ENCODE measurements at places on chromosomes 7 and 10.

DNA sequence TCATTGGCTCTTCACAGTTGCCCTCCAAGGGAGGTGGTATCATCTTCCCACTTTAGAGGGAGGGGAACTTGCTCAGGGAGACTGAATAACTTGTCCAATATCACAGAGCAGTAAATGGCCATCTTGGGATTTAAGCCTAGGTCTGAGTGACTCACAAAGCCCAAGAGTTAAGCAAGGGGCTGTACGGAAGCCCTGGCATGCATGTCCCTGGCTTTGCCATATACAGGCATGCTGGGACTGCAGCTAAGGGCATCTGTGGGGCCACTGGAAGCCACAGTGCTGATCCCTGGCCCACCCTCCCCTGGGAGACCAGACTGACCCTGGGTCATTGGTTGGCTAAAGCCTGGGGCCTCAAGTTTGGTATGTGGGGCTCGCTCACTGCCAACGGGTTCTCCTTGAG lies 3.1 kb downstream of the VSIR start:
- no peak for DNase-seq

GRCh38 chr10:31927565-31927883 lies 1.1 kb downstream of the ARHGAP12 start:
- no peak for DNase-seq

GRCh38 chr7:100621554-100621953 lies 9.2 kb downstream of the MOSPD3 start:
- no peak for DNase-seq

DNA sequence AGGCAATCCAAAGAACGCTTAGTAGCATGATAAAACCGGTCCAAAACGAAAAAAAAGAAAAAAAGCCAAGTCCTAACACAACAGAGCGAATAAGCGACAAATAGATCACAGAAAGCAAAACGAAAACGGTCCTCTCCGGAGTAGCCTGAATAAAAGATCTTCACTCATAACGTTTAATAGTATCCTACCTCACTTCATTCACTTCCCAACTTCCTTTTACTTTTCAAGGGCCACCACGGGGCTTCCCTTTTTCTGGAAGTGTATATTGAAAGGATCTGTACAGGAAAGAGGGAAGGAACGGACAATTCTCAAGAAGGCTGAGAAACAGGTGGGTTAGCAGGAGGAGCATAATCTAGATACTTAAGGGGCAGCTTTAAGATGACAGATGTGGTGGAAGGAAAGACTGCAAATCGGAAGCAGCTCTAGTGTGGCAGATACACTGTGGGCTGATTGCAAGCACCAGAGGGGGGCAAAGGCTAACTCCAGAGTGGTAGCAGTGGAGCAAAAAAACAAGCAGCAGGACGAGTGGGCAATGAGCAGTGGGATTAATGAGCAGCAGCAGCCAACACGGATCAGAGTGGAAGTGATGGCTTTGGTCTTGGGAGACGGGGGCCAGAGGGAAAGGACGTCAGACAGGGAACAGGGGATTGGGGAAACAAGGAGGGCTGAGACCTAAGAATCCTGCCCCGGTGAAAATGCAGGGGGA lies 866 bp downstream of the CNOT4 start:
- DNase-seq: peak; percentile 40

DNA sequence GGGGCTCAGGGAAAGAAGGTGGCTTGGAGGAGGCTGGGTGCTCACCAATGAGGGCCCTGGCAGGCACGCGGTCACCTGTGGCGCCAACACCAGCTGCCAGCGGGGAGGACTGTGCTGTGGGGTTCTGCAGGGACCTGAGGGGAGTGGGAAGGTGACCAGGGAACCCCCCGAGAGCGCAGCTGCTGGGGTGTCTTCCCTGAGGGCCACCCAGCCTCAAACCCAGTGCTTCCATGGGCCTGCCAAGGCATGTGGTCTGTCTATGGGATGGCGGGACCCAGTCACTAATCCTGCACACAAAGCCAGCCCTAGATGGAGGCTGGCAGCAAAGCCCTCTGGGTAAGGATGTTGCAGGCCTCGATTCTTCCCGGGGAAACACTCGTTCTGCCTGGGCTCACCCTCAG lies 117.1 kb downstream of the EBF3 start:
- peak; percentile 80 for DNase-seq

DNA sequence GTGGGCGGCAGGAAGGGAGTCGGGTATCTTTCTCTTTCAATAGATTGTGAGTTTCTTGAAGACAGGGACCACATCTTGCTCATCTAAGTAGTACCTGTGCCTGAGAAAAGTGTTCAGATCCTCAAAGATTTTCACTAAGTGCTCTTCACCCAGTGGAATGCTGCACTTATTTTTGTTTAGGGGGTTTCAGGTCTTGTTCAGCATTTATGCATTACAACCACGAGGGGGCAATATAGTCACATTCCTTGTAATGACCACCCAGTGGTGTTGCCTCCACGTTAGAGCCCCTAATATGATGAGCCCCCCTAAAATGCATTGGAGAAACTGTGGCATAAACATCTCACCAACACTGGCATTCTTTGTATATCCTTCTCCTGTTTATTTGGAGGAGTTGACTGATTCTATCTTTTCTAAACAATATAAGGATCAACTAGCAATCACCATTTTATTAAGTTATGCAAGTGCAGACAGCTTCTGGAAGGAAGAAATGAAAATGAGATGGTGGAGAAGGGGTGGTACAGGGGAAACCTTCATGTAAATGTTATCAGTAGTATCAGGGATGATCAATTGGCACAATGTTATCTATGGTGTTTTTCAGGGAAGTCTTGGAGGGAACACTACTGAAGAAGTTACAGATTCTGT lies 3.1 kb upstream of the PAPSS2 start:
- DNase-seq: peak; percentile 54

- DNase-seq: no peak
Observed at GRCh38 chr10:33025039-33025438, 67.0 kb upstream of the ITGB1 start.

DNA sequence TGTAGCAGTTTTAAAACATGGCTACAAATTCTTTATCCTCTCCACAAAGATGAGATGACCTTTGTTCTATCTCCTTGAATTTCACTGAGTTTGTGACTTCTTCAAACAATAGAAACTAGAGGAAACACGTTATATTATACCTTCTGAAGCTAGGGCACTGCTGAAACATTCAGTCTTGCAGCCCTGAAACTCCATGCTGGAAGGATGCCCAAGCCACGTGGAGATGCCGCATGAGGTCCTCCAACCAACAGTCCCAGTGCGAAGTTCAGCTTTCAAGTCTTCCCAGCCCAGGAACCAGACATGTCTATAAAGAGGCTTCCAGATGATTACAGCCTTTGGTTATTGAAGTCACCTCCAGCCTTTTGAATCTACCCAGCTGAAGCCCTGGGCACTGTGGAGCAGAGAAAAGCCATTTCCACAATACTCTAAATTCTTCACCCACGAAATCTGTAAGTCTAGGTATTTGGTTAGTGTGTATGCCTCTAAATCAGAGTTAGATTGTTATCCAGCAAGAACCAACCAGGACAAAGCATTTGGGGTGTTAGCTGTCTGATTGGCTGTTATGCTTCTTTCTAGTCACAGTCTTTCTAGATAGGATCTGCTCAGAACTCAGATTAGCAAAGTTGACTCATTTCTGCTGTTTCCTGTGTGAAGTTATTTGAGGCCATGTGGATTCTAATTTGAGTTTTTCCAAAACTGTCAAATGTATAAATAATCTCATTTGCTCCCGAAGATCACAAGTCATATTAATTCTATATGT lies 186.5 kb upstream of the TMEM72 start:
- DNase-seq: no peak

GRCh38 chr7:151678227-151678604 lies 158.5 kb upstream of the RHEB start:
- no peak for DNase-seq

DNA sequence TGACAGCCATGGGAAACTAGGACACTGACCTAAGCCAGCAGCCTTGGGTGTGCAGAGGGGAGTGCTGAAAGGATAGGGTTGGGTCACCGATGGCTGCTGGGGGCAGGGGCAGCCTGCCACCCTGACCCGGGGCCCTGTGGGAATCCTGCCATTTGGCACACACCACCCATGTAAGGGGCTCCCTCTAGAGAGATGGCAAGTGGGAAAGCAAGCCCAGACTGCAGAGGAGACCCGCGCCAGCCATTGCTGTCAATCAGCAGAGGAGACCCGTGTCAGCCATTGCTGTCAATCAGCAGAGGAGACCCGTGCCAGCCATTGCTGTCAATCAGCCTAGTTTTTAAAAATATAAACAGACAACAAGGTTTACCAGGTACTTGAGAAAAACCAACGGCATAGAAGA lies 27.4 kb upstream of the PRKAG2 start:
- no peak for DNase-seq

- DNase-seq: no peak
Observed at GRCh38 chr7:155299535-155300202, 2.0 kb downstream of the INSIG1 start.

DNA sequence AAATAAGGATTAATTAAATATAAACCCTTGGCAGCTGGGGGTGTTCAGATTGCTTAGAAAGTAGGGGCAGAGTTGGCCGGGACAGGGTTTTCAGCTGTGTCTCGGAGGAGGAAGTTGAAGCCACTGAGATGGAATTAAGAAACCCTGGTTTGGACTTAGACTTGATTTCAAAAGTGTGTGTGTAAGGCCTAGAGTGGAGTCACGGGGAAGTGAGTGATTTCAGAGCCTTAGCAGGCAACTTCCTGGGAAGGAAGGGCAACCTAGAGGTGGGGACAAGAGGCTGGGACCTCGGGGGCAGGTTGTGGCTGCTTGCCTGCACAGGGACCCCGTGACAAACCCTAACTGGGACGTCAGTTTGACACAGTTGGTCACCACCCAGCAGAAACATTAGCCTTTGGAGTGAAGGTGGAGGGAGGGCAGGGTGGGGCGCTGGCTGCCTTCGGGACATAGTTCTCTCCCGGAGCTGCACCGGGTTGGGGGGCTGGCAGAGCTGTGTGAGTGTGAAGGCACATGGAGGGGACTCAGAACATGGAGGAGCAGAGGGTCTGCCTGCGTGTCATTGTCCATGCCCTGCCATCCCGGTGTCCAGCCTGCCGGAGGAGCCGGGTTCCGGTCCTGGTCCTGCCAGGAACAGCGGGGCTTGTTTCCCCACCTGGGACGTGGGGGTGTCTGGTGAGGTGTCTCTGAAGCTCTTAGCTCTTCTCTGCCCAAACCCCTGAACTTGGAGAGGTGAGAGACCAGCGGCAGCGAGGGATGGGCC lies 1.8 kb downstream of the BRI3 start:
- DNase-seq: no peak

GRCh38 chr7:44145969-44146911 lies 5.1 kb upstream of the MYL7 start:
- peak; percentile 61 for DNase-seq

Measured in HAP-1 (cell line).